T-helper 9 cell (primary cell): ENCODE measurements at places on chromosomes 7 and 10.

GRCh38 chr10:125226823-125227222 is 66.5 kb upstream of the CTBP2 start:
- DNase-seq: no peak

DNA sequence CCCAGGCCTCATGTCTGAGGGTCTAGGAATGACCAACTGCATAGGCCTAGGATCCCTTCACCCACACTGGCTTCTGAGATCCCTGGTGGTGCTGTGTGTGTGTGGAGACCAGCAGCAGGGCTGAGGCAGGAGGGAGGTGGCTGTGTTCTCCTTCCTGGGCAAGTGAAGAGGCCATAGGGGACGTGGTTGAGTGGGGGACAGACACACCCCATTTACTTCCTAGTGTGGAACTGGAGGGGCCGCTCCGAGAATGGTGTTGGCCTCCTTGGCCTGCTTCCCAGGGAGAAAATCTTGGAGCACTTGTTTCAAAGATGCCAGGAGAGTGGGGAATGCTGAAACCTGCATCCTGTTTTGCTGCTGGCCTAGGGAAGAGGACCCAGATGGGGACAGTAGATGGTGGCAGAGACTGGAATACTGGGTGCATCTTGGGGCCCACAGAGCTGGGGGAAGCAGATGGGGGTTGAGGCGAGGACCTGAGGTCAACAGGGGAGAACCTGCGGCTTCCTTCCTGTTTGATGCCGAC is 19.1 kb downstream of the UBTD1 start:
- DNase-seq: no peak

DNA sequence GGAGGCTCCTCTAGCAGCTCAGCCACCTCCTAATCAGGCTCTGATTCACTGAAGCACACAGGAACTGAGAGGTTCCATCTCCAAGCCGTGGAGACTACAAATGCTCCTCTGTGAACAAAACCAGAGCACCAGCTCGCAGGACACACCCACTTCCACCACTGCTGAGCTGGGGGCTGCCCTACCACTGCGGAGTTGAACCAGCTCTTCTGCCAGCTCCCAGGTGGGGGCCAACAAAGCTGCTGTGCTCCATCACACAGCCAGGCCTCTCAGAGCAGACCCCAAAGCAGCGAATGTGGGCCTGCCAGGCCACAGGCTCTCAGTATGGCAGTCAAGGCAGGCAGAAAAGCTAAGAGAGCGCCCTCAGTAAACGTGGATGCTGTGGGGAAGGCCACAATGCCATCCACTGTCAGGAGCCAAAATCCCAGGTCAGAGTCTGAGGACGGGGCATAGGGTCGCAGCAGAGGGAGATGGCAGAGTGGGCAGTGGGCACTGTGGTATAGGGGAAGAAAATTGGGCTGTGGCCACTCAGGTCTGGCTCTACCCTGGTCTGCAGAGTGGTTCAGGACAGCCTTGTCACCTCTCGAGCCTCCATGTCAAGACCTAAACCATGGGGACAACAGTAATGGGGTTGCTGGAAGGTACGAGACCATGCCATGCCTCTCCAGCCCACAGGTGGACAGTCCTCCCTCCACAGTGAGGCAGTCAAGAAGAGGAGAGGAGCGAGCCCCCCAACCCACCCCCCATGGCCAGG is 82.1 kb downstream of the GRID1 start:
- DNase-seq: no peak

DNA sequence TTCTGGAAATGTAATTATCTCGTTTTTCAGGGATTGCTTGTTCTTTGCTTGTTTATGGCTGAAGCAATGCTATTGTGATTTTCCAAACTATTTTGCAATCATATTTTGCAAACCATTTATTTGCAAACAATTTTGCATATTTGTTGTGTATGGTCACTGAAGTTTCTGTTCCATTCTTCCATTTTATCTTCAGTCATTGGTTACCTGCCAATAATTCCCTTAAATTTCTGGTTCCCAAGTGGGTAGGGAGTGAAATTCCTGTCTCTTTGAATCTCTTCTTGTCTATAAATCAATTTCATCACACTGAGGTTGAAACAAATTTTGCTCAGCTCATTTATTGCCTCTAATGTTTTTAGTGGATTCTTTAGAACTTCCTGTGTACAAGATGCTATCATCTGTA is 401.7 kb upstream of the VWC2 start:
- DNase-seq: no peak

GRCh38 chr7:85025312-85025756 is 161.5 kb downstream of the SEMA3D start:
- DNase-seq: no peak

- no peak for DNase-seq
These were observed 10.7 kb downstream of the MTURN start for GRCh38 chr7:30145426-30145970.

DNA sequence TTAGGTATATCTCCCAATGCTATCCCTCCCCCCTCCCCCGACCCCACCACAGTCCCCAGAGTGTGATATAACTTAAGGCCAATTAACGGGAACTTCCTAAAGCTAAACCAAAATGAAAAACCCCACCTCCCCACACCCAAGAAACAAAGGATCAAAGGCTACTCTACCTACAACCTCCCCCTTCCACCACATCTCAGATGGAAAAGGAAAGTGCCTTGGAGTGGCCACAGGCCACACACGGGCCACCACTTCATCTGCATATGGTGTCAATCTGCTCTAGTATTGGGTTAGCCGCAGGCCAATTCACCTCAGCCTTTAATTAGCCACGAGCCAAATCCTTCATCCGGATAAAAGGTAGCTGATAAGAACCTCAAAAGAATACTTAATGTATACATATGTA is 19.6 kb downstream of the CSTF2T start:
- no peak for DNase-seq

DNA sequence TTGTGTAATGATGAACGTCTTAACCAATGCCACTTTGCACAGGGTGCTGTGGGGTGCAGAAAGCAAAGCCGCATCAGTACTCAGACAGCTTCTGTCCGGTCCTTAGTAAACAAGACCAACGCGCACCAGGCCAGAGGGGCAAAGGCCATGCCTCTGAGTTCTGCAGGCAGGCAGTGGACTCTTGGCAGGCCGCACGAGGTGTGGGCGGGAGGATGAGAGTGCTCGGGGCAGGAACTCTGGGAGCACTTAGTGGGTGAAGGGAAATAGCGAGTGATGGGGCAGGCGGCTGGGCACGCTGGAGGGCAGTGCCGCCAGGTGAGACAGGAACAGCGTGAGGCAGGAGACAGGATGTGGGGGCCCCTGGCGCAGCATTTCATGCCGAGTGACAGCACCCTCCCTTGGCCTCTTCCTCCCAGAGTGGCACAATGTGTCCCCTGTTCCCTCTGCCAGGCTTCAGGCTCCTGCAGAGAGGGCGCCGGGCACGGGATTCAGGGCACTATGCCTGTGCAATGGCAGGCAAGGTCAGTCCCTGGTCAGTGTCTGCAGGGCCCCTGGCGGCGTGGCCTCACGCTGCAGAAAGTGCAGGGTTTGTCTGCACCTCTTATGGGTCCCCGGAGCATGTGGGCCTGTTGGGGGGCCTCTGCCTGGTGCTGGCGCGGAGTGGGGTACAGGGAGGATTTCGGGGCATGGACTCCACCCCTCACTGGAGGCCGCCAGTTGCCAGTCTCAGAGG is 60.4 kb downstream of the VIPR2 start:
- DNase-seq: no peak

GRCh38 chr7:116322541-116322940 is 112.2 kb downstream of the TES start:
- DNase-seq: no peak

DNA sequence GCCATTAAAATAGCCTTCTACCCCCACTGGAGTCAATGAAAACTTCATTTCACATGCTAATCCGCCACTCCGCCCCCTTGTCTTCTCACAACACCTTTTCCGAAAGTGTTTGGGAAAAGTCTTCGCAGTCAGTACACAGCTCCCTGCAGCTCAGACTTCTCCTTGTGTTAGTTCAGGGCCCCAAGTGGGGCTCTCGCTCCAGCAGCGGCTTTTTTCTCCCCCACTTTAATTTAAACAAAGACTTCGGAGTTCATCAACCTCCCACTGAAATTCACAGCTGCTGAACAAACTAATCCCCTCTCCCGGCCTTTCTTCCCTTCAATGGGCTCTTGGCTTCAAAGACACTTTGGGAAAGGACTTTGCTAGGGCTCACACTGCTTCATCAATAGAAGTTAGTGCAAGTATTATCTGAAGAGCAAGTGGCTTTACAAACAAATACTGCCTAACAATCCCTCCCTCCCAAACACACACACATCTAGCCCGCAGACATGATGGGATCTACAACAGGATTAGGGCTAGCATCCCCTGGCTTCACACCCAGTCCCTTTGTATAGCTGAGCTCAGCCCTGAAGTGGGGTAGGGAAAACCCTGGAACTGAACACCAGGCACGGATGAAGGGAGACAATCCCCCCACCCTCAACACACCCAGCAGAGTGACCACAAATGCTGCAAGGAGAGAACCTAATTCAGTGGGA is 23.1 kb downstream of the WNT8B start:
- no peak for DNase-seq

GRCh38 chr7:130723784-130724183 is 10.2 kb downstream of the KLF14 start:
- DNase-seq: no peak

GRCh38 chr7:150903606-150904005 is 51.3 kb downstream of the AOC1 start:
- no peak for DNase-seq

DNA sequence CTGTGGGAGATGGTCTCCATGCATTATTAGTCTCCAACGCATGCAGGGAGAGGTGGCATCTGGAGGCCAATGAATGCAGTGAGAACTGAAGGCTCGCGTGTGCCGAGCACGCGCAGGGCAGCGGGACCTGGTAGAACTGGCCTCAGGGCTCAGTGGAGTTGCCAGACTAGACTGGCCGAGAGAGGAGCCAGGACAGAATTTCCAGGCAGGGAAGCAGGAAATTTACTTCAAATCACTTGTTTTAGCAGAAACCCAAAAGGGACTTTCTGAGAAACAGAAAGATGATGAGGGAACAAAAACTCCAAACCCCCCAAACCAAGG is 311.0 kb upstream of the IMMP2L start:
- DNase-seq: no peak

- no peak for DNase-seq
These were observed 58.0 kb downstream of the ORC5 start for GRCh38 chr7:104149822-104150221.

DNA sequence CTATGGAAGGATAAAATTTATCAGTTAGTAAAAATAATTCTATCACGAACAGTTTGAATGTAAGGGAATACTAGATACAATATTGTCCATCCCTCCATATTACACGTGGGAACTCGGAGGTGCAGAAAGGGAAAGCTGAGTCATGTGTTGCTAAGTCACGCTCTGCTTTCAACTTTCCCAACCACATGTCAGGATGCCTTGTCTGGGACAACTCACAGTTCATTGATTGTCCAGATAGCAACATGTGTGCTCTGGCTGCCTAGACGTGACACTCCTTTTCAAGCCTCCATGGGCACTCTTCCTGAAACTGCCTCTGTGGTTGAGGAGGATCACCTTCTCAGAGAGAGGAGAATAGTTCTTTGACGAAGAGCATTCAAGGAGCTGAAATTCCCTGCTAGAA is 808.1 kb downstream of the GRID1 start:
- no peak for DNase-seq

- DNase-seq: no peak
These were observed 98.0 kb upstream of the PIK3CG start for GRCh38 chr7:106767078-106767477.
